ENCODE measurements at places on chromosomes 6 and 20. TPM values are rescaled to one million over a fixed set of nuclear protein-coding genes. Genes with fewer than 3 reads are reported as not detected.

DNMT3B gene
- total RNA-seq: 3.5 TPM

RNF39 gene
- total RNA-seq: not detected

RIMS1 gene
- total RNA-seq: not detected

SOBP gene
- 0.14 TPM for total RNA-seq

MKKS gene
- 10.0 TPM for total RNA-seq

IL17F gene
- total RNA-seq: not detected

GSTA3 gene
- not detected for total RNA-seq

SLC25A27 gene
- not detected for total RNA-seq

RHAG gene
- not detected for total RNA-seq

APCDD1L gene
- total RNA-seq: not detected

CBLN4 gene
- total RNA-seq: not detected

MAS1 gene
- not detected for total RNA-seq

CDH22 gene
- total RNA-seq: not detected

ZC3H12D gene
- 9.7 TPM for total RNA-seq

NRN1 gene
- 0.86 TPM for total RNA-seq

MYLIP gene
- 21.0 TPM for total RNA-seq

HEY2 gene
- not detected for total RNA-seq

C20orf204 gene
- total RNA-seq: 5.3 TPM

HLA-DMB gene
- total RNA-seq: 8.5 TPM

REM1 gene
- total RNA-seq: not detected

GCM1 gene
- 0.11 TPM for total RNA-seq

ZNF311 gene
- 0.66 TPM for total RNA-seq

CLDN20 gene
- total RNA-seq: not detected

SMLR1 gene
- total RNA-seq: not detected

BFSP1 gene
- total RNA-seq: 3.7 TPM

PCK1 gene
- total RNA-seq: not detected

HCRTR2 gene
- not detected for total RNA-seq
